RWPE1 (cell line): ENCODE measurements at places on chromosomes 7 and 10.

- no peak for DNase-seq
Measured at GRCh38 chr10:43576580-43576979, 2.2 kb upstream of the ZNF239 start.

GRCh38 chr10:107623292-107623691 lies 458.8 kb upstream of the SORCS1 start:
- no peak for DNase-seq

- no peak for DNase-seq
Measured at GRCh38 chr7:155191901-155192478, 105.7 kb upstream of the INSIG1 start.

GRCh38 chr7:30687604-30688003 lies 5.3 kb upstream of the CRHR2 start:
- DNase-seq: no peak

- no peak for DNase-seq
Measured at GRCh38 chr10:12561720-12562119, 212.4 kb downstream of the CAMK1D start.

- no peak for DNase-seq
Measured at GRCh38 chr10:116989439-116989838, 15.5 kb downstream of the SHTN1 start.

- DNase-seq: peak; percentile 13
Measured at GRCh38 chr7:40306596-40306995, 171.8 kb downstream of the SUGCT start.
